ENCODE measurements at places on chromosomes 2 and 18.

- peaks cover 3% of the 10 kb centered on the region for H3K27me3 ChIP-seq
- no peak overlapping the region for H3K27ac ChIP-seq
- H3K4me1 ChIP-seq, result no peaks in the 10 kb centered on the region
- no peaks in the 10 kb centered on the region for H3K36me3 ChIP-seq
- no peak for DNase-seq
These were observed 60.6 kb upstream of the ATP8B1 start for GRCh38 chr18:57863706-57864105.

DNA sequence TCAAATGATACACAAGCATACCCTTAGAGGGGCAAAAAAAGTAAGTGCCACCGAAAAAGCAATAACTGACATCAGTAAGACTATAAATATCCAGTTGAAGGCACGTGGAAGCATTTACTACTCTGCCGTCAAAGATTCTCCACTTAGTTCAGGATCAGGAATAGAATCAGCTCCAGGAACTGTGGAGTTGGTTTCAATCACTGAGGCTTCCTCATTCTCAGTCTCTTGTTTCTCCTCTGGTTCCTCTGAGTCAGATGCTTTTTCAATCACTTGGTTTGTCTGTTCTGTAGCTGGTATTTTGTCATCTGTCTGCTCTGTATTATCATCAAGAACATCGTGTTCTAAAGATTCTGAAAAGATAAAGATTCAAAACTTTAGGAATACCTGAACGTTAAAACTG is 72.2 kb downstream of the LNPK start:
- peaks cover 8% of the 10 kb centered on the region for H3K4me1 ChIP-seq
- H3K27ac ChIP-seq, result no peak overlapping the region
- H3K36me3 ChIP-seq, result peaks cover 6% of the 10 kb centered on the region
- no peaks in the 10 kb centered on the region for H3K27me3 ChIP-seq
- DNase-seq, result no peak
- H3K4me3 ChIP-seq, result no peak overlapping the region

DNA sequence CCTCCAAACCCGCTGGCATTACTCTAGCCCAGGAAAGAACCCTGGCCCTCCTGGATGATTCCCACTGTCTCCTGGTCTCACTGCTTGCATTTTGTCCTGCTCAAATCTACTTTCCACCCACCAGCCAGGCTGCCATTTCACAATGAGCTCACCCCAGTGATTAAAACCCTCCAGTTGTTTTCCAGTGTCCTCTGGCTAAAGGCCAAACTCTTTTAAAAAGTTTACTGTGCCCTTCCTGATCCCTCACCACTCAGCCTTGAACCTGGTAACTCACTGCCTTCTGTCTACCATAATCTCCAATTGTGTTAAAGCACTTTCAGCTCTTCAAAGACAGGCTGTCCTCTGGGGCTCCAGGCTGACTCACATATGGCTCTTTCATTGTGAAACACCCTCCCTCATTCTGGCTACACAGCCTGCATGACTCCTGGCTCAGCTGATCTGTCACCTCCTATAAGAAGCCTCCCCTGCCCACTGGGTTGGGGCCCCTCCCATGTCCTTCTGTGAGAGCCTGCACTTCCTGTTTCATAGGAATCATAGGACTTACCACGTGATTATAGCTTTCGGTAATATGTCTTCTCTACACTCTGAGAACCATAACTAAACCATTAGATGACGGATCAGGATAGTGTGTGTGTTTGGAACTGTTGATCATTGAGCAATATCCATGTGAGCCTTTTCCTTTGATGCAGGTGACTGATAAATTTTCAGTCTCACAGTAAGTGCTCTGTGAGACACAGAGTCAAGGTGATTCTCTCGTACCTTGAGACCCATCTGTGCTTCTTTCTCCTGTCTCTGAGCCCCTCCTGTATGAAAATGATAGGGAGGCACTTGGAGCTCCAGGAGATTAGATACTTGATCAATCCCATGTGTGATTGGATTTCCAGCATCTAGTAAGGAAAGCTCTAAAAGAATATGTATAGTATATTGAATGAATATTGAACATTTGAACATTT is 590.8 kb upstream of the ID2 start:
- no peaks in the 10 kb centered on the region for H3K27me3 ChIP-seq
- DNase-seq, result no peak
- no peaks in the 10 kb centered on the region for H3K4me1 ChIP-seq

DNA sequence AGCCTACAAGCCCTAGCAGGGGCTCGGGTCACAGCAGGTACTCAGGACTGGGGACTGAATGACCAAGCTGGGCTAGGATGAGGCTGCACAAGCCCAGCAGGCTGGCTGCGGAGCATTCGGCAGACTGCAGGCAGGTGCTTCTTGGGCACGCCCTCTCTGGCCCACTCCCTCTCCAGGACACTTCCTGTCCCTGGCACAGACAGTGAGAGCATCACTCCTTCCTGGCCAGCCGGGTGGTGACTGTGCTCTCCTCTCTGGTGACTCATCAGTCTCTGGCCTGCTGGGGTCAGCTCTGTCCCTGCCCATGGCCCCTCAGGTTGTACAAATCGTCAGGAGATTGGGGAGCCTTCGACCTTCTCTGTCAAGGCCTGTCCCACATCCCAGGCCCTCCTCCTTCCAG is 22.5 kb downstream of the C1QL2 start:
- no peaks in the 10 kb centered on the region for H3K4me1 ChIP-seq
- H3K27ac ChIP-seq, result no peak overlapping the region
- H3K36me3 ChIP-seq, result no peaks in the 10 kb centered on the region
- H3K27me3 ChIP-seq, result peaks cover 1% of the 10 kb centered on the region
- no peak overlapping the region for H3K4me3 ChIP-seq

- no peak for DNase-seq
- peaks cover 25% of the 10 kb centered on the region for H3K36me3 ChIP-seq
- H3K4me3 ChIP-seq, result no peak overlapping the region
These were observed 23.2 kb downstream of the AFF3 start for GRCh38 chr2:100119235-100119634.
